ENCODE measurements at places on chromosomes 12 and 14.

DNA sequence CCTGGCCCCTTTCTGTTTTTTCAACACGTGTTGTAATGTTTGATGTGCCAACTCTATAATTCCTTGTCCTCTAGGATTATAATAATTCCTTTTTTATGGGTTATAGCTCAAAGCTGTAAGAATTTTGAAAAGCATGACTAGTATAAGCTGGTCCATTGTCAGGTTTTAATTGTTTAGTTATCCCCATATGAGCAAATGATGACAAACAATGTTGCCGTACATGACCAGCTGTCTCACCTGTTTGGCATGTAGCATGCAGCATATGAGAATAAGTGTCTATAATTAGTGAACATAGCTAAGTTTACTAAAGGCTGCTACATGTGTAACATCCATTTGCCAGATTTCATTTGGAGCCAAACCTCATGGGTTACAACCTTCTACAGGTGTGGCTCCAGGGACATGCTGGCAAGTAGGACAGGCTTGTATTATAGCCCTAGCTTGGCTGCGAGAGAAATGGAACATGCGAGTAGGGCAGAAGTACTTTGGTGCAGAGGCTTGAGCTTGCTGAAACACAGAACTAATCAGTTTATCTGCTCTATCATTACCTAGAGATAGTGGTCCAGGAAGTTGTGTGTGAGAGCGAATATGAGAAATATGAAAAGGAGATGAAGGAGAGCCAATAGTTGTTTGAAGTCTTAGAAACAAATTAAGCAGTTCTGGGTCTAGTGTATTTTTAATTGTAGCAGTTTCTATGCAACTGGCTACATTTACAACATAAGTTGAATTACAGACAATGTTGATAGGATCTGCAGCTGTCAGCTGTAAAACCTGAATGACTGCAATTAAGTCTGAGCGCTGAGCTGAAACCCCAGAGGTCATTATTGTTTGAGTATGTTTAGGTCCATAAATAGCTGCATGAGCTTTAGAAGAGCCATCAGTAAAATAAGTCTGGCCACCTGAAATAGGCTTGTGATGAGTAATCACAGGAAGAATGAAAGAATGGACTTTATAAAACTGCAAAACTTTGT is 22.6 kb upstream of the MAPKAPK5 start:
- no peak for DNase-seq

DNA sequence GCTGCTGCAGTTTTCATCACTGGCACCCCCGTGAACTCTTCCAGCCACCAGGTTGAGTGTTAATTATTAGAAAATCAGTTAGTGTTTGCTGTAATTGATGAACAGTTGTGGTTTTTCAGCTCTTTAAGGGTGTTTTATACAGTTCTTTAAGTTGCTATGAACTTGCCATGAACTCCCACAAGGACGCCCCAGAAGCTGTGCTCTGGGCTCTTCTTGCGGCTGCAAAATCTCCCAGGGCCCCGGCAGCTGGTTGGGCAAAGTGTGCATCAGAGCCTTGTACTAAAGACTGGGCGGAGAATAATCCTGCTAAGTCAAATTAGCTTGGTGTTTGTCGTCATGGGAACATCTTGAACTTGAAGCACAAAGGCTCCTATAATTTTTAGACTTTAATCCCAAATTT is 82.2 kb downstream of the EML1 start:
- DNase-seq = no peak

- DNase-seq = no peak
Observed at GRCh38 chr12:52605542-52605941, 4.3 kb upstream of the KRT72 start.

DNA sequence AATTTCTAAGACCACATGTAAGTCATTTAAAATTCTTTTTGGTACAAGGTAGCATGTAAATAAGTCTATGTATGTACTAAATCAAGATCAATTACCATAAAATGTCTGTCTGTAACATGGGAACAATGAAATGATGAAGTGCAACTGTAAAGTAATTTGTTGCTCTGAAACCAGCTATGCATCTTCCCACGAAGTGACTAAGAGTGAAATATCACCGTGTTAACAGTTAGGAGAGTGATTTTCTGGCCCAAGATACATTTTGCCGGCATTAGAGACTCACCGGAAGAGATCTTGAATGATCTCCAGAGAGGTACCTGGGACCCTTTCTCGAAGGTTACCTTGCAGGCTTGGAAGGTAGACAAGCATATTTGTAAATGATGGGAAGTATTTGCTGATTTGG is 105.8 kb downstream of the SAMD4A start:
- no peak for DNase-seq

GRCh38 chr14:22489244-22489545 is 99.8 kb downstream of the DAD1 start:
- DNase-seq = no peak

- peak; percentile 66 for DNase-seq
Observed at GRCh38 chr14:24605435-24606190, 3.9 kb downstream of the GZMH start.

GRCh38 chr12:114936148-114937079 is 252.4 kb upstream of the TBX3 start:
- no peak for DNase-seq
